ENCODE measurements at places on chromosomes 11 and 22. TPM values are rescaled to one million over a fixed set of nuclear protein-coding genes. Genes with fewer than 3 reads are reported as not detected.

FIBIN gene
- total RNA-seq = 178 TPM

CABP4 gene
- total RNA-seq = not detected

TUBA8 gene
- total RNA-seq = 1.5 TPM

MS4A15 gene
- total RNA-seq = not detected

MUC5B gene
- total RNA-seq = not detected

CRYBA4 gene
- not detected for total RNA-seq

OR5P2 gene
- total RNA-seq = not detected

NAGA gene
- 76.3 TPM for total RNA-seq

DUSP8 gene
- total RNA-seq = 0.16 TPM

OR6A2 gene
- total RNA-seq = 0.32 TPM

OR52I2 gene
- not detected for total RNA-seq

TMA7B gene
- not detected for total RNA-seq

PRR5L gene
- total RNA-seq = 26.0 TPM

APOA4 gene
- not detected for total RNA-seq

OR5J2 gene
- not detected for total RNA-seq

RDX gene
- total RNA-seq = 73.5 TPM

APOA5 gene
- 0.12 TPM for total RNA-seq

P4HA3 gene
- 3.5 TPM for total RNA-seq

C11orf97 gene
- not detected for total RNA-seq

UBQLNL gene
- 0.32 TPM for total RNA-seq

TBX1 gene
- not detected for total RNA-seq

ANAPC15 gene
- total RNA-seq = 18.0 TPM

FXYD2 gene
- not detected for total RNA-seq

TYMP gene
- 73.7 TPM for total RNA-seq

NUP160 gene
- 19.1 TPM for total RNA-seq

IL10RA gene
- 0.16 TPM for total RNA-seq

ZNF408 gene
- total RNA-seq = 17.8 TPM

GUCY1A2 gene
- 9.2 TPM for total RNA-seq

DEUP1 gene
- under 0.01 TPM for total RNA-seq

TANGO2 gene
- total RNA-seq = 69.5 TPM

MRGPRE gene
- not detected for total RNA-seq

CYP2D6 gene
- 0.24 TPM for total RNA-seq

PTDSS2 gene
- 25.4 TPM for total RNA-seq

OR52N4 gene
- total RNA-seq = not detected

ART1 gene
- total RNA-seq = not detected
